SHP77 treated with DMSO at 0.1 percent for 48 hours (cell line): ENCODE measurements at places on chromosomes 2 and 18.

GRCh38 chr2:227322530-227323205, 2.4 kb upstream of the MFF start:
- no peak for DNase-seq

GRCh38 chr2:31318361-31319336, 84.7 kb downstream of the EHD3 start:
- DNase-seq: no peak

- DNase-seq: no peak
These were observed 189.3 kb downstream of the PHLPP1 start for GRCh38 chr18:62904396-62905285.

GRCh38 chr2:203400805-203401585, 72.8 kb downstream of the ABI2 start:
- no peak for DNase-seq

DNA sequence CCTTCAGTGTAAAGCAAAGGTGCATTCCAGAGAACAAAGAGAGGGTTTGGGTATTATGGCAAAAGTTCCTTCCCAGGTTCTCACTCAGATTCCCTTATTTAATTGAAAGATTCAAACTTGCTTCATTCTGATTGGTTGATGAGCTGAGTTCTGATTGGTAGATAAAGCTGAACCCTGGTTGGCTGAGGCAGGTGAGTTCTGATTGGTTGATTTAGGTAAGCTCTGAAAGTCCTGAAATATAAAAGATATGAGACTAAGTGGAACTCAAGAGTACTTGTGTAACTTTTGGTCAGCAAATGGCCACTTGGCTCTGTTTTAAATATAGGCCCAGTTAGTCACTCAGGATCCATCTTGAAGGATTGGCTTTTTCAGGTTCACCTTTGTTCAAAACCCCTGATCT, 99.8 kb upstream of the FBXO11 start:
- DNase-seq: no peak

GRCh38 chr2:128404709-128405466, 86.2 kb upstream of the HS6ST1 start:
- no peak for DNase-seq

DNA sequence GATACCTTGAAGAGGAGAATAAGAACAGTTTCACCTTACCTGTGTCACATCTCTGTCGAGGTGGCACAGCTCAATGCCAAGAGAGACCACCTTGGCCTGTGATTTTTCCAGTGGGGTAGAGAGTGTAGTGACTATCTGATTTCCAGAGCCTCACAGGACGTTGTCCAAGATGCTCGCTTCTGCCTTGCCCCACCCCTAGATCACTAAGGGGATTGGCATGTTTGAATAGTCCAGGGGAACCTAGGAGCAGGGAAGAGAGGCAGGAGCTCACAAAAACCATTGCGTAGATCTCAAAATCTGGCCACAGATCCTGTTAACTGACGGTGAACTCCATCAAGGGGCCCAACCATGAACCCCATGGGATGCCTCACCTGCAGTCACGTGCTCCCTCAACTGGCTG, 24.2 kb downstream of the TMEM178A start:
- no peak for DNase-seq

GRCh38 chr2:240308111-240308651, 127.3 kb upstream of the GPC1 start:
- DNase-seq: no peak

DNA sequence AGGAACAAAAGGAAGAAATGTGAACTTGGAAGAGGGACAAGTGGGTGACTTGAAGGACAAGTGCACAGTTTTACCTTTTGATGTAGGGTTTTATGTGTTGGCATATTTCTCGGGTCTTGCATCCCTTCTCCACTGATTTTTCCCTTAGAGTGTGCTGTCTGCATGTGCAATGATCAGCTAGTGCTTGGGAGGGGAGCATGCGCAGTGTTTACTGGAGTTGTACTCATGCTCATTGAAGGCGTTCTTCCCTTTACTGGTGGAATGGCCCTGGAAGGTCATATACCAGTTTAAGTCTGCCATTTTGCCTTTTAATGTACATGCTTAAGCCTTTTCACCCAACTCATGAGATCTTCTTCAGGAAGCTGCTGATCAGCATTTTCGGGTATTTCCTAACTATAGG, 1168.0 kb downstream of the SUCLG1 start:
- DNase-seq: no peak

DNA sequence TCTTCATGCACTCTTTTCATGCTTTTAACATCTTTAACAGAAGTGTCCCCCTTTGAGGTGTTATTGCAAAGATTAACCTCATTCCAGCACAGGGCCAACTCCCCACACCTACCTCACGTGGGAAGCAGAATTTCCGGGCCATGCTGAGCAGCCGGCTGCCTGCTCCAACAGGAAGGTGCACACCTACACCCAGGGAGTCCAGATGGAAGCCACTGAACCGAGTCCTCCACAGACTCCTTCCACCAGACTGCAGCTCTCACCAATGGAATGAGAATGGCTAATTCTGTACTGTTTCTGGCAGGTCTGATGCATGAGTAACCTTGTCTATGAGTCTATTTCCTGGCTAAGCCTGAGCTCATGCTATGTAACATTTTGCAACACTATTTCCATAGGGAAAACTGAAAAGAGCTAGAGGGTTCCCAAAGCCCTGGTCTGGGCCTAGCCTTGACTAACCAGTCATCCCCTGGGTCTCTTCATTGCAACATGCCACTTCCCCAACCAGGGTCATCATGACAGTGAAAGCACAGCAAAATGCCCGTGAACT, 11.0 kb downstream of the ERFE start:
- no peak for DNase-seq

GRCh38 chr2:102294802-102295489, 16.4 kb upstream of the IL1RL1 start:
- no peak for DNase-seq

GRCh38 chr2:63822478-63822877, 19.2 kb upstream of the UGP2 start:
- no peak for DNase-seq

- no peak for DNase-seq
These were observed 31.2 kb upstream of the C1GALT1C1L start for GRCh38 chr2:43707255-43708015.

DNA sequence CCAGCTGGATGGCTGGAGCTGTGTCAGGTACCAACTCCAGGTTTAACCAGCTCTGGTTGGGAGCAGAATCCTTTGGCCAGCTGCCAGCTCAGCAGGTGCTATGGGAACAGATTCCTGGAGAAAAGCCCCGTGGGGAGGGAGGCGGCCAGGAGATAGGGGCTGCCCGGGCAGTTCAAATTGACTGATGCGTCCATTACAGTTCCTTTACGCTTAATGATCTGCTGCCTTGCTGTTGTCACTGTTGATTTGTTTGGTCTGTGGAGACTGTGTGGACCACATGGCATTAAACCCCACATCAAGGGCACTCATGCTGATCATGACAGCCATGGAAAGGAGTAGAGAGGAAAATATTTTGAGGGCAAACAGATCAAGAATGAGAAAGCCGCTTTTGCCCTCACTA, 200.0 kb downstream of the TSN start:
- peak; percentile 1 for DNase-seq

GRCh38 chr2:111117598-111118480, 2.9 kb upstream of the BCL2L11 start:
- DNase-seq: no peak

GRCh38 chr18:7877609-7878008, 310.5 kb downstream of the PTPRM start:
- no peak for DNase-seq

GRCh38 chr2:70999362-70999761, 4.7 kb upstream of the TEX261 start:
- DNase-seq: no peak

GRCh38 chr2:168599738-168600137, 143.7 kb downstream of the CERS6 start:
- DNase-seq: no peak

- no peak for DNase-seq
These were observed 13.5 kb downstream of the CCDC121 start for GRCh38 chr2:27615316-27615715.

DNA sequence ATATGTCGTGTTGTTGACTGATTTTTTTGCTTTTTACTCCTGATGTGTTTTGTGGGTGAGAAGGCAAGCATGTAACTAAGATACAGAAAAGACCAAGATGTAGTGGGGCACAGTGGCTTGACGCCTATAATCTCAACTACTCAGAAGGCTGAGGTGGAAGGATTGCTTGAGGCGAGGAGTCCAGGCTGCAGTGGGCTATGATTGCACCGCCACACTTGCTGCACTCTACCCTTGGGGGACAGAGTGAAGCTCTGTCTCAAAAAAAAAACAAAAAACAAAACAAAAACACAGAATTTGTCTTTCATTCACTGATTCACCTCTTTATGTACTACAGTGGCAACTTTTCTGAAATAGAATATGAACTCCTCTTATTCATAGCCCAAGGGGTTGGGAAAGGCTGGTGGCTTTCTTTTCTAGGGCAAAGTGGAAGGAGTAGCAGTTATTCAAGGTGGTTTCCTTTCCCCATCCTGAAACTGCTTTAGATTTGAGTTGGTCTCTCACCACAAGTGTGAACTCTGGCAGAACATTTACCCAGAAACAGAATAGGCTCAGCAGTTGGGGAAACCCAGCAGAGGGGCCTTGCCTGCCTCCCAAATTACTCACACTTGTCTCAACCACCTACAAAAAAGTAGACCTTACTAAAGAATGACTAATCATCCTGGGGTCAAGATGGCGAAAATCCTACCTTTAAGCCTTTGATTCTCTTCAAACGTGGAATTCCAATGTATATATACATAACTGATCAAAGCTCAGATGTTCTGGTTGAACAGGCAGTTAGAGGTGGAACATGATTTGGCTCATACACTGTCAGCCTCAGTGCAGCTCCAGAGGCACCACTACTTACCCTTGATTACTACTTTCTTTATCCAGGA, 6.5 kb downstream of the TANK start:
- no peak for DNase-seq

DNA sequence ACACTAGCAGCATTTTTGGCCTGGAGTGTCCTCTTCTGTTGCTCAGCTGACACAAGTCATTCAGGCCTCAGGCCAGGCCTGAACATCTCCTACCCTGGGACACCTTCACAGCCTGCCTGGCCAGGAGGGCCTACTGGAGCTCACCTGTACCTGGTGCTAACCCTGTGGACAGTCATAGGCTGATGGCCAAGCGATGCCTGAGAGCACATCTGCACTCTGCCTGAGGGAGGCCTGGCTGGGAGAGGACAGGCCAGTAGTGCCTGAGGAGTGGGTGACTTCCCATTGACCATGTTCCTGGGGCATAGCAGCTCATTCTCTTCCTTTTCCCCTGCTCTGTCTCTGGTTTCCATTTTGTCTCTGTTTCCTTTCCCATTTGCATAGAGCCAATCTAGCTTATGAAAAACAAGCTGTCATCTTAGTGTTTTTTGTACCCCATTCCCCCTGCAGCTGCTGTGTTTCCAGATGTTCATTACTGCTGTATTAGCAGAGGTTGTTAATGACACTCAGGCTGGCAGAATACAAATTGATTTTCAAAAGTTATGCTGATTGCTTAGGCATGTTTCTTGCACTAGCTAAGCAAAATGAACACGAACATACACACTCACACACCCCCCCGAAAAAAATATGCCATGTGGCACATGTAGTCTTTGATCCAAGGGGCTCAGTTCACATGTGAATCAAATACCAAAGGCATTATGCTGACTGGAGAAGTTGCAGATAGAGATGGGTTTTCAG, 149.7 kb upstream of the HS6ST1 start:
- no peak for DNase-seq

DNA sequence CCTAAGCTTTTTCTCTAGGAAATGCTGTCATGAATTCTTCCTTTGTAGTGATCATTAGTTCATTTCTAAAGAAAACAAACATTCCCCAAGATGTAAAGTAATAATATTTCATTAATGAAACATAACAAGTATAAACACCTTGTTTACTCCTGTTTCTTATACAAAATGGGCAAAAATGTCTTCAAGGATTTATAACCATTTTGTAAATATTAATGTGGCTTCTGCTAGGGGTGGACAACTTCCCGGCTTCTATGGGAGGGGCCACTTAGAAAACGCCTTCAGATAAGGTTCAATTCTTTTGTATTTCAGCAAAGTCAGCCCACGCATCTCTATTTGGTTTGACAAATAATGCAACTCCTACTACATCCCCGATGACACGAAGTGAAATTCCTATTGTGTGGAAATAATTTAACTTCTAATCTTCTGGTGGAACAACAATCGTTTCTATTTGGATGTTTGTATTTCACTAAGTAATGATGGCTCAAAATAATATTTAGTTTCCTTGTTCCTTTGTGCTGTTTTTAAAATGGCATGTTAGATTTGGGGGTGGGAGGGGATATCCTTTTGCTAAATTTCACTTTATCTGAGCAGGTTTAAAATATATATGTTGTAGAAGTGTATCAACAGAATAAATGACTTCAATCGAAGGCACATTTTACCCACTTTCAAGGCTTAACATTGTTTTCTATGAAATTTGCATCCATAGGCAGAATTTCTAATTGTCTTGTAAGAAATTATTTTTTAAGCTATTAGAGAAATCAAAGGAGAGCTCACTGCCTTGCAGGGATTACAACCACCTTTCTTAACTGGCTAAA, 14.7 kb upstream of the HOXD1 start:
- DNase-seq: no peak

DNA sequence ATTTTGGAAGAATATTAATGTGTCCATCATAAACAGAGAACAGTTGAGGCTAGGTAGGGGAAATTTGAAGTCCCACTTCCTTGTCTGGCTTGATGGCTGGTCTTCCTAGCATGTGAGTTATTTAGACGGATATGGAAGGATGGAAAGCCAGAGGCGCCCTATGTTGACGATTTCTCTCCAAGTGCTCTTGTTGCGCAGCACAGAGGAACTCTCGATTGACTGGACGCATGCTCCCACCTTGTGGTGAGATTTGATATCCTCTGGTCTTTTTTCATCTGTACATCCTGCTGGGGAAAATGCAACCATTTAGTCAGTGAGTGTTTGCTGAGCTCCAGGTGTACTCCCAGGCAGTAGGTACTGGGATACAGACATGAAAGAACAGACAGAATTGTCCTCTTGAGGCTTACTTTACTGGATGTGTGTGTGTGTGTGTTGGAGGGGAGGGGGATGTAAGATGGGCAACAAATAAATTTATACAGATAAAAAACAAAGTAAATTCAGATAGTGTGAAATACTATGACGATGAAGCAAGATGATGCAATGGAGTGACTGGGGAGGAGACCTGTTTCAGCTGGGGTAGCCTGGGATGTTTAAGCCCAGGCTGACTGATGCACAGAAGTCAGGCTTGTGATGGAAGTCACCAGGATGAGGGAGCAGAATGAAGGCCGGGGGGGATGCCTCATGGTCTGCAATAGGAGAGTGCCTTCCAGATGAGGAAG, 137.2 kb downstream of the TRIM43 start:
- peak; percentile 60 for DNase-seq

DNA sequence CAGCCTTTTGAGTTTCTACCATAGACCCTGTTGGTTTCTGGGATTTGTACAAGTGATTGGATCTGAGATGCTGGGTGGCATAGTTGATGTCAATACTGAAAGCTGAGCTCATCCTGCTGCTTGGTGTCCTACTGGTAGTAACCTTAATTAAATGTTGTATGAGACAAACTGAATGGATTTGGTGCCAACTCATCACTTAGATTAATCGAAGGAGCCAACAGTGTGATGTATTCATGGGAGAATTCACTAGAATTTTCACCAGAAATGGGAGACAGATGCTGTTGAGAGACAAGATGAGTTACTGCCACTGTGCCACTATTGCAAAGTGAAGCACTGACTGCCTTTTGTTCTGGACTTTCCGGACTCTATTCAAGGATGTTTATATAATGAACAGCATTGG, 158.5 kb downstream of the THADA start:
- no peak for DNase-seq
